ENCODE measurements at places on chromosomes 3 and 15. TPM values are rescaled to one million over a fixed set of nuclear protein-coding genes. Genes with fewer than 3 reads are reported as not detected.

DNA sequence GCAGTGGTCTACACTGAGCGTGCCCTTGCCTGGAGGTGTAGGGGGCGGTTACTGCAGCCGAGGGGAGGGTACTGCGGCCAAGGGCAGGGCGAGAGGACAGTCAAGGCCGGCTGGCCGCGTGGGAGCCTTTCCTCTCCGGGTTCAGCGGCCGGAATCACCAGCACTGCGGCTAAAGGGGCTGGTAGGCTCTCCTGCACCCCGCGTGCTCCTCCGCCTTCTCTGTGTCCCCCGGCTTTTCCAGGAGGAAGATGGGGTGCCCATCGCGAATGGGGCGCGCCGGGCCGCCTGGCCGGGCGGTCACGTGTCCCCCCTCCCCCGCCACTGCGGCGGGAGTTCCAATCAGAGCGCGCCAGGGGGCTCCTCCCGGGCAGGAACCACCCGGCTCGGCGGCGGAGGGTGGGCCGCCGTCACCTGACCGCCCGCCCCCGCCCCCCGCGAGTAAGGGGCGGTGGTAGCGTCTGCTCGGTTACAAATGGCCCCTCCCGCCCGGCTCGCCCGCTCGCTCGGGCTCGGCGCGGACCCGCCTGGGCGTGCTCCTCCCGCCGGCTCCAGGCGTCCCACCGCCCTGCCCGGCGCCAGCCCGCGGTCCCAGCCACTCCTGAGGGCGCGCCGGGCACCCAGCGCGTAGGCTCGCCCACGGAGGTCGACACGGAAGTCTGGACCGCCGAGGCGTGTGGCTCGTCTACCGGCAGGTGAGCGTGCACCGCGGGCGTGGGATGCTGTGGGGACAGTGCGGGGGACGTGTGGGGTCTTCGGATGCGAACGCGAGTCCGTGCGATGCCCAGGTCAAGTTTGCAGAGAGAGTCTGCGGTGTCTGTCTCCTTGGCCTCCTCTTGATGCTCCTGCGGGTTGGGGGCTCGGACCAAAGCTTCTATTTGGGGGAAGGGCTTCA lies 242.6 kb upstream of the TOPAZ1 start:
- peak; percentile 69 for DNase-seq

DNA sequence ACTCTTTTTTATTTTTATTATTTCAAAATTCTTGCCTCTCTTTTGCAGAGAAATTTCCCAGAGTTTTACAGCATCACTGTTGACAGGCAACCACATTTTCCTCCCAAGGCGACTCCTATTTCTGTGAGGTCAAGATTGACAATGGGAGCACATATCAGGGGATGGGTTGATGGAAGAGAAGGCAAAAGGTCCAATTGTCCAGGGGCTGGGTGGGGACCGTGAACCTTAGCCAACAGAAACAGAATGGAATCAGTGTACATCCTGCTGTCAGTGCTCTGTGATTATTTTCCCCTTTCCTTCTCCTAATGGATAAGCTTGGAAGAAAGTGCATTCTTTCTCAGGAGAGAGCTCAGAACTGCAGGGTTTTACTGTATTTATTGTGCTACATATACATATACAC lies 42.4 kb downstream of the CNTN6 start:
- DNase-seq = no peak

The ZNF639 gene
- 40.3 TPM for total RNA-seq

DNA sequence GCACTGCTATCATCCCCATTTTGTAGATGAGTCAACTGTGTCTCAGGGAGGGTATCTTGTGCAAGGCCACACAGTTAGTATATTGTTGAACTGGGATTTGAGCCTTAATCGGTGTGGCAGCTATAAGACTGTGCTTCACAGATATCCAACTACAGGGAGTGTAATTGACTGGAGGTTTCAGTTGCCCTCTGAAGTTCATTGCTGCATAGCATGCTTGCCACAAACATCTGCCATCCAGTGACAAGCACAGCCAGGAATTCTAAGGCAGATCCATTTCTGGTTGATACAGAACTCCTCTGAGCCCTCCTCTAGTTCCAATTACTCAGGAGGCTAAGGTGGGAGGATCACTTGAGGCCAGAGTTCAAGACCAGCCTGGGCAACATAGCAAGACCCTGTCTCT lies 16.4 kb downstream of the FSD2 start:
- no peak for DNase-seq
